Central memory CD4-positive, alpha-beta T cell (primary cell): ENCODE measurements at places on chromosomes 11 and 22.

- DNase-seq, result no peak
These were observed 67.3 kb downstream of the LRRC32 start for GRCh38 chr11:76603202-76603601.

DNA sequence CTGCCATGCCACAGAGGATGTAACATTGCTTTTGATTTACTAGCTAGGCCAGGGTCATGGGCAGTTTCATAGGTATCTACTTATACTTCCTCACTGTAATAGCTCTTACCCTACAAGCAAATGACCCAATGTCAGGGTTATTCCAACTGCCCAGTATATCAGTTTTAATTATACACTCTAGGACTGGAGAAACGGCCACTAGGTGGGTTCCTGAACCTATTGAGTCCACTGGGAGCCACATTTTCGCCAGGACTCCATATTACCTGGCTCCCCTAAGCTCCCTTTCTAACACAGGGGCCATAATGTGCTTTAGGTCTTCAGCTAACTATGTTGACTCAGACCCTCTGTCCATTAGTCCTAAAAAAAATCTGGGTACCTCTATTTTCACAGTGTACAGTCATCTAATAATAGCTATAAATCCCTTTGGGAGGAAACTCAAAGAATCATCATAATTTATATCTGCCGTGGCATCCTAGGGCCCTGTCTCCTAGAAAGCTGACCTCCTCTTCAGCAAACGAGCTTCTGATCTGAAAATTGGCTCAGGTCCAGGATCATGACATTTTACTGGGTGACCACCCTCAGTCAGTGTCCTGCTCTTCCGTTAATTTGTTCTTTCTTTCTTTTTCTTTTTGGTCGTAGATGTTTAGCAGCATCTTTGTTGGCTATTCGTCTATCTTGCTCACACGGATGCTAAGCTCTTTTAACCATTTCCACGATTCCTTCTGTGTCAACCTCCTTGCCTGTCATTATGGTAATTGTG lies 244.3 kb downstream of the FAM76B start:
- no peak for DNase-seq

GRCh38 chr11:117441146-117441975 lies 113.7 kb downstream of the CEP164 start:
- no peak for DNase-seq

DNA sequence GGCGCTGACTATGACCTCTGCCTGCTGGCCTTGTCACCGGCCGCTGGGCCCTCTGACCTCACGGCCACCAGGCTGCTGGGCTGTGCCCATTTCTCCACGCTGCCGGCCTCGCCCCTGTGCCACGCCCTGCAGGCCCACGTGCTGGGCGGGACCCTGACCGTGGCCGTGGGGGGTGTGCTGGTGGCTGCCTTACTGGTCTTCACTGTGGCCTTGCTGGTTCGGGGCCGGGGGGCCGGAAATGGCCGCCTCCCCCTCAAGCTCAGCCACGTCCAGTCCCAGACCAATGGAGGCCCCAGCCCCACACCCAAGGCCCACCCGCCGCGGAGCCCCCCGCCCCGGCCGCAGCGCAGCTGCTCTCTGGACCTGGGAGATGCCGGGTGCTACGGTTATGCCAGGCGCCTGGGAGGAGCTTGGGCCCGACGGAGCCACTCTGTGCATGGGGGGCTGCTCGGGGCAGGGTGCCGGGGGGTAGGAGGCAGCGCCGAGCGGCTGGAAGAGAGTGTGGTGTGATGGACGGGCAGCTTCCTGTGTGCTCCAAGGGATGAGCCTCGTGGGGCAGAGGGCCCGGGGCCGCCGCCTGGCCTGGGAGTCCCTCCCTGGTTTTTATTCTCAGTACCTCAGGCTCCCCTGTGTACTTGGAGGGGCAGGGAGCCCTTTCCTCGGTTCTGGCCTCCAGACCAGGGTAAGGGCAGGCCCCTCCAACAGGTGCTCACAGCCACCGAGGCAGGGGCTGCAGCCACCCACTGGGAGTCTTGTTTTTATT lies 3.0 kb downstream of the LRFN4 start:
- no peak for DNase-seq

DNA sequence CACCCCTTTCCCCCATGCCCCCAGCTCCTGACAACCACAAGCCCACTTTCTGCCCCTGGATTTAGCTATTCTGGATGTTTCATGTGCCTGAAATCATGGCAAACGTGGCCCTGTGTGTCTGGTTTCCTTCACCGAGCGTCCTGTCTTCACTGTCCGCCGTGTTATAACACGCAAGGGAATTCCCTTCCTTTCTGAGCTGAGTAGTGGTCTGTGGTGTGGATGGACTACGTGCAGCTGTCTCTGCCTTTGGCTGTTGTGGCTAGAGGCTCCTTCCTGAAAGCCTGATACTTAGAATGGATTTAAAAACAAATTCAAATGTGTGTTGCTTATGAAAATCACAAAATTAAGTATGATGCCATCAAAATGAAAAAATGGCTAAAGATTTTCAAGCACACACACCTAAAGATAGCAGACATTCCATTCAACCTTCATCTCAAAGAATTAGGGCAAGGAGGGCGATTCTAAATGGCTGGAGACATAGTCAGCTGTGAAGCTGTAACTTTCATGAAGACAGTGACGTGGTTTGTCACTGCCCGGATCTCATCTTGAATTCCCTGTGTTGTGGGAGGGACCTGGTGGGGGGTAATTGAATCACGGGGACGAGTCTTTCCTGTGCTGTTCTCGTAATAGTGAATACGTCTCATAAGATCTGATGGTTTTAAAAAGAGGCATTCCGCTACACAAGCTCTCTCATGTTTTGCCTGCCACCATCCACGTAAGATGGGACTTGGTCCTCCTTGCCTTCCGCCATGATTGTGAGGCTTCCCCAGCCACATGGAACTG lies 30.5 kb downstream of the KCNQ1 start:
- DNase-seq, result no peak

DNA sequence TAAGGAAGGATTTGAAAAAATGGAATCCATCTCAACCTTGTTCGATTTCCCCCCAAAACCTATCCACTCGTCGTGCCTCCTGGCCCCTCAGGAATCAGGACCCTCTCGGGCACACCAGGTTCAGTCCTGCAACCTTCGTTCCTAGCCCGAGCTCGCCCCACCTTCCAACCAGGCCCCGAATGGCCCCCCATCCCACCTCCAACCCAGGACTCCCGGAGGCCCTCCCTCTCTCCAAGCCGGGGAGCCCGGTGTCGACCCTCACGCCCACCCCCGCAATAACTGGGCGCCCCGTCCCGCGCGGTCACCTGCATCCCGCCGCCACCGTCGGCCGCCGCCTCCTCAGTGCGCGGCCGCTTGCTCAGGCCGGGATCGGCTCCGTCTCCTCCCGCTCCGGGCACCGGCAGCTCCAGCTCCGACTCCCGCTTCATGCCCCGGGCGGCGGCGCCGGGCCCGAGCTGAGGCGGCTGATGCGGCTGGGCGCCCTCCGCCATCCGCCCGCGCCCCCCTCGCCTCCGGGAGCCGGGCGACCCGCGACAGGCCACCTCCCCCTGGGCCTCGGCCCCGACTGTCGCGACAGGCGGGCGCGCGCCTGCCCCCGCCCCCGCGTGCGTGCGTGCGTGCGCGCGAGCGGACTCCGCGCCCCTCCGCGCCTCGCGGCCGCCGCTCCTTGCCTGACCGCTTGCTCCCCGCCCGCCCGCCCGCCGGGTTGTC lies 534 bp downstream of the RBFOX2 start:
- peak; percentile 6 for DNase-seq

DNA sequence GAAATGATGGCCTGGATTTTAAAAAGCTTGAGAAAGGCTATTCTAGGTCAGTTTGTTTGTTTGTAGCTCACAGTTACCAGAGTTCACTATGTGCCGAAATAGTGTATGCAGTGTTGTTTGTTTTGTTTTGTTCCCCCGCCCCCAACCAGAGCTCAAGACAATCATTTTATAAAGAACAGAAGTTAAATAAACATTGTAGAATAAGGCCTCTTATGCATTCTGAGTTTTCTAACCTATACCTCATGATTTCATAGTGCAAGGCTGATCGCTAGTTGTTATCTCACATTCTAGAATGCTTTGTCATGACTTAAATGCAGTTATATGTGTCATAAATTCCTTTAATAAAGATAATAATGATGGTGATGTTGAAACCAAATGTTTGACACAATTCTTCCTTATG lies 7.8 kb downstream of the KCNA4 start:
- no peak for DNase-seq

GRCh38 chr11:109421981-109422869 lies at the start of gene C11orf87:
TSS of gene C11orf87 (plus strand) at chr11:109422190. CDS start at chr11:109423634, 1,444 bp downstream.
- DNase-seq, result no peak

- DNase-seq, result no peak
These were observed 27.8 kb upstream of the ELFN2 start for GRCh38 chr22:37454857-37455686.

GRCh38 chr11:82843057-82843795 lies 57.0 kb downstream of the PRCP start:
- no peak for DNase-seq

- no peak for DNase-seq
These were observed 231.1 kb downstream of the SWAP70 start for GRCh38 chr11:9895006-9895405.

- DNase-seq, result no peak
These were observed 84.2 kb downstream of the ZNF280B start for GRCh38 chr22:22424210-22424800.

- DNase-seq, result no peak
These were observed 14.2 kb downstream of the AP5B1 start for GRCh38 chr11:65766535-65766934.

GRCh38 chr22:49396817-49397216 lies 430.9 kb downstream of the BRD1 start:
- no peak for DNase-seq

DNA sequence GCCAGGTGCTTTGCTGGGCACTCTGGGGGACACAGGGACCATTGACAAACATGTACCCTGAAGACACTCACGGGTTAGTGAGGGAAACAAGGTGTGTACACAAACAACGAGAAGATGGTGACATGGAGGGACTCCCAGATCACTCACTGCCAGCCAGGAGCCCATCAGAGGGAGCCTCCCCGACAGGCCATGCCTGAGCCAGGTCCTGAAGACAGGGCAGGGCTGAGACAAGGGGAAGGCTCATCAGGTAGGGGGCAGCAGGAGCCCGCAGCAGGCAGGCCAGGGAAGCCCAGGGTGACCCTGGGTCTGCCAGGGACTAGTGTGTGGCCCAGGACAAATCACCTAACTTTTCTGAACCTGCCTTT lies 127.9 kb downstream of the BUD13 start:
- DNase-seq, result no peak

DNA sequence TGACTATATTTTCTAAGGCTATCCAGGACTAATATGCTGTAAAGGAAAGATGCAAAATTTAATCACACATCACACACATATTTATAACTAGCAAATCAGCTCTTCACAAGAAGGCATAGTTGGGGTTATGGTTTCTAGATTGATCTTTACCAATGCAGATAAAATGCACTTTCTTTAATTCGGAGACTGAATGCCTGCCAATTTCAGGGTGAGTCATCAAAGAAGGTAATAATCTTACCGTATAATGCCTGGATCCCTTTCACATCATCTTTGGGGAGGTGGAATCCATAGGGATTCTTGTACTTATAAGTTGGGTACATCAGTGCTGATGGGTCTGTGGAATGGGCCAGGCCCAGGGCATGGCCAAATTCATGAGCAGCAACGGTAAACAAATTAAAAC lies 16.4 kb downstream of the MMP20 start:
- DNase-seq, result no peak

- DNase-seq, result no peak
These were observed 39.7 kb downstream of the USP35 start for GRCh38 chr11:78228467-78228866.

DNA sequence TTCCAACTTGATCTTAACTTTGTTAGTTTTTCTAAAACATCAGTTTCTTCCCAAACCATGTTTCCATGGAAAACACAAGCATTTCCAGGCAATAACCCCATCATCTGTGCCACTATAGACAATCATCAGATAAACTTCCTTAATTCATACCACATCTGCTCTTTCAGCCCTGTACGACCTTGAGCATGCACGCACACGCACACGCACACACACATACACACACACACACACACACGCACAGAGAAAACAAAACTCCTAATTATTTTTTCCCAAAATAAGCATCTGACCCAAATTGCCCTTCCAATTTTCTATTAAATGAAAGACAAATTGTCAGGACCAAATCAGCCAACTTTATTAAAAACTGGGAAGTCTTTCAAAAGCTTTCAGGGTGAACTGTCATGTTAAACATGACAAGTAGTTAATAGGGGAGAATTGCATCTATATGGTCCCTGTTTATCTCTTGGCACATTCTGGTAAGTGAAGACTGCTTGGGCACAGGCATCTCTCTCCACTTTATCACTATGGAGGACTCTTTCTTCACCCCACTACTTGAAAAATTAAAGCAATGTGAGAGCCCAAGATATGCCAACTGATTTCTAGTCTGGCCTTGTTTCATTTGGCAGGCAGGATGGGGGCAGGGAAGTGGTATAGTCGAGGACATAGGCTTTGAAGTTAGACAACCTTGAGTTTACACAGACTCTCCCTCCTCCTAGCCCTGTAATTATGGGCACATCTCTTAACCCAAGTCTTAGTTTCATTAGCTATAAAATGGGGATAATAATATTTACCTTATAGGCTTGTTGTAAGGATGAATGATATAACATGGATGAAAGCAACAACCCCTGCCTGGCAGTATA lies 15.1 kb downstream of the ADM start:
- no peak for DNase-seq

GRCh38 chr11:95907476-95907875 lies 16.4 kb downstream of the MTMR2 start:
- DNase-seq, result no peak

- no peak for DNase-seq
These were observed 85.9 kb downstream of the ZC3H12C start for GRCh38 chr11:110179064-110179463.

GRCh38 chr11:15590132-15590531 lies 475.4 kb downstream of the INSC start:
- no peak for DNase-seq

GRCh38 chr11:47394322-47395222 lies 13.8 kb upstream of the SLC39A13 start:
- DNase-seq, result peak; percentile 38

- DNase-seq, result peak; percentile 24
These were observed 5.4 kb downstream of the TNRC6B start for GRCh38 chr22:40183029-40183581.

- no peak for DNase-seq
These were observed 69.7 kb downstream of the RAB38 start for GRCh38 chr11:88105526-88105925.

- DNase-seq, result no peak
These were observed 1.6 kb upstream of the TBX1 start for GRCh38 chr22:19758896-19759426.

GRCh38 chr11:118931571-118931970 lies 5.8 kb upstream of the BCL9L start:
- DNase-seq, result no peak

GRCh38 chr11:18111005-18111404 lies 5.1 kb upstream of the SAAL1 start:
- no peak for DNase-seq

DNA sequence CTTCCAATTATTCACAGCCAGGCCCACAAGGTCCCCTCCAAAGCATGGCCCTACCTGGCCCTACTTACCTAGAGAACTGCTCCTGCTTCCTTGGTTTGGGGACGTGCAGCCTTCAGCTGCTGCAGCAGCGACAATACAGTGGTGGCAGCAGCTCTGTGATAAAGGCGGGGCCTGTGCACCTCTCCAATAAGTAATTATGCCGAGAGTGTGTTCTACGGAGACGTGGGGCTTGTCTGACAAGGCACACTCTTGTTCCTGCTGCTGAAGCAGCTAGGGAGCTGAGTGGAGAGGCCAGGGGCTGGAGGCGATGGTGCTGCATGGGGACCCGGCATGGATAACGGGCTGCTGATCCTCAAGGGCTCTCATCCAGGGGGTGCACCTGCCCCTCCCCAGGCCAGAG lies 98.0 kb upstream of the THY1 start:
- no peak for DNase-seq

- no peak for DNase-seq
These were observed 42.8 kb downstream of the TRIOBP start for GRCh38 chr22:37739611-37740049.
